T-helper 2 cell (primary cell): ENCODE measurements at places on chromosomes 4 and X.
A peak's percentile ranks its signal among the peaks of the same experiment; 100 is the strongest.

GRCh38 chr4:4386736-4387392 is at the start of gene NSG1:
NSG1 (plus strand) TSS chr4:4387102; CDS start chr4:4387630, 528 bp downstream.
- DNase-seq, result peak; percentile 6

GRCh38 chrX:49278081-49278480 is 8.5 kb downstream of the PPP1R3F start:
- no peak for DNase-seq

- DNase-seq, result no peak
These were observed 34.0 kb downstream of the STARD8 start for GRCh38 chrX:68681443-68681941.

- no peak for DNase-seq
These were observed 997.3 kb downstream of the ARAP2 start for GRCh38 chr4:35247047-35247446.

GRCh38 chrX:120824021-120824420 is 51.6 kb downstream of the CT47B1 start:
- no peak for DNase-seq

DNA sequence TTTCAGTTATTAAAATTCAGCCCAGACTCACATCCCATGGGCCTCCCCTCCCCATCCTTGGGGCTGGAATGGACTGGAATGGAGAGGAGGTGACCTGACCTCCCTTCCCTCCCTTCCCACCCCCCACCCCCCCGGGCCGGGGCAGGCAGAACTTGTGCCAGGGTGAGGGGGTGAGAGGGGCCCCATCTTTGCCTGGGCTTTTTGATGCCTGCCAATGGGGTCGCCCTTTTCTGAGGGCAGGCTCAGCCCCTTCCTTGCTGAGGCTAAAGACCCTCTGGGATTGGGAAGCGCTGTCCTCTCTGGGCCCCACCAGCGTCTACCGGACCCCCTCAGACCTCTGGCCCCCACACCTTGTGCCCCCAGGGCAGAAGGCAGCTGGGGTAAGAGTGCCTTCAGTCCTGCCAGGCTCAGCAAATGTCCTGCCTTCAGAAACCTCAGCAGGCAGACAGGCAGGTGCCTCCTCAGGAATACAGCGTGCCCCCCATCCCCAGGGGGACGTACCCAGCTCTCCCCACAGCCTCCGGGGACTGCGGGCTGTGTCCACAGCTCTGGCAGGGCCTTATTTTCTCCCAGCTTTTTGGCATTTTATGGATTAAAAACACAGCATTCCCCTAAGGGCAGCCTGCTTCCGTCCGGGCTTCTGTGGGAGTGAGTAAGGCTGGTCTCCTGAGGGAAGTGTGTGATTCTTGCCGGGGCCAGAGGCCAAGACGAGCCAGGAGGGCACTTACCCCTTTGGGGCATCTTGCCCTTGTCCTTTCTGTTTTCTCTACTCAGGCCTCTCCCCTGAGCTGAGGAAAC is 12.6 kb upstream of the CCNQ start:
- DNase-seq, result no peak

GRCh38 chr4:2412534-2412884 is 5.9 kb downstream of the ZFYVE28 start:
- no peak for DNase-seq

DNA sequence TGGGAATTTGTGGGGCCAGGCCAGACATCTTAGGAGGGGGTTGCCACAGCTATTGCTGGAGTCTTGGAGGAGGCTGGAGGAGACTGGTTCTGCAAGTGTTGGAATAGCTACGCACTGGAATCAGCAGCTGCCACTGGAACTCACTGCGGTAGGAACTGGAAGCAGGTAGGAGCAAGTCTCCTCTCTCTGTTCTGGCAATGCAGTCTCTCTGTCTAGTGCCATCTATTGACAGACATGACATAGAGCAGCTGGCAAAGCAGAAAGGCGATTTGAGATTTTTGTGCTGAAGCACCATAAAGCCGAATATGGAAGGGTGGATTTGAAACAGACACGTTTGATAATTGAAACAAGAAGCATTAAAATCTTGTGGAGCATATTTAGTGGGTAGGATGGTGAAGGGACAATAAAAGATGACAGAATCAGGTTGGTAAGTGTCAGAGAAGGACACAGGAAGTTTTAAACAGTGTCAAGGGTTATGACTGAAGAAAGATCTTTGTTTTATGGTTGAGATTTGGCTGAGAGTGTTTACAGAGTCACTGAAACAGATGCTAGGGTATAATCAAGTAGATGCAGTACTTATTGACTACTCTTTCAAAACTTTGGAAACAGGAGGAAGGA is 23.5 kb upstream of the SYNPO2 start:
- DNase-seq, result no peak

GRCh38 chrX:14476205-14476604 is 53.1 kb upstream of the GLRA2 start:
- DNase-seq, result no peak

- no peak for DNase-seq
These were observed 1166.8 kb downstream of the ADGRL3 start for GRCh38 chr4:62366939-62367338.

DNA sequence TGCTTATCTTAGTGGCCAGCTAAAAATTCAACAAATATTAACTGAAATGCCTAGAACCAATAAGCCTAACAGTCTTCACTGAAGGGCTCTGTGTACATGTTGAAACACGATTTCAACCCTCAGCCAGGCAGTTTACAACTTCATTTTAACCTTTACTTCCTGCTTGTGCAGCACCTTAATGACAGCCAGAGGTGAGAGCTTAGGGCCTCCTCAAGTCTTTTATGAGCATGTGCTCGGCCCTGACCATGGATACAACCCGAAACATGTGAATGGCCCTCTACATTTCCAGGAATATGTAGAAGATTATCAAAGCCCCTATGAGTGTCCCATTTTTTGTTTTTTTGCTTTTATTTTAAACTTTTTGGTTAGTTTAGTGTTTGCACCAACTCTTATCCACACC is 88.3 kb downstream of the MSN start:
- no peak for DNase-seq

GRCh38 chrX:77446029-77446585 is 1.1 kb upstream of the FGF16 start:
- DNase-seq, result no peak

DNA sequence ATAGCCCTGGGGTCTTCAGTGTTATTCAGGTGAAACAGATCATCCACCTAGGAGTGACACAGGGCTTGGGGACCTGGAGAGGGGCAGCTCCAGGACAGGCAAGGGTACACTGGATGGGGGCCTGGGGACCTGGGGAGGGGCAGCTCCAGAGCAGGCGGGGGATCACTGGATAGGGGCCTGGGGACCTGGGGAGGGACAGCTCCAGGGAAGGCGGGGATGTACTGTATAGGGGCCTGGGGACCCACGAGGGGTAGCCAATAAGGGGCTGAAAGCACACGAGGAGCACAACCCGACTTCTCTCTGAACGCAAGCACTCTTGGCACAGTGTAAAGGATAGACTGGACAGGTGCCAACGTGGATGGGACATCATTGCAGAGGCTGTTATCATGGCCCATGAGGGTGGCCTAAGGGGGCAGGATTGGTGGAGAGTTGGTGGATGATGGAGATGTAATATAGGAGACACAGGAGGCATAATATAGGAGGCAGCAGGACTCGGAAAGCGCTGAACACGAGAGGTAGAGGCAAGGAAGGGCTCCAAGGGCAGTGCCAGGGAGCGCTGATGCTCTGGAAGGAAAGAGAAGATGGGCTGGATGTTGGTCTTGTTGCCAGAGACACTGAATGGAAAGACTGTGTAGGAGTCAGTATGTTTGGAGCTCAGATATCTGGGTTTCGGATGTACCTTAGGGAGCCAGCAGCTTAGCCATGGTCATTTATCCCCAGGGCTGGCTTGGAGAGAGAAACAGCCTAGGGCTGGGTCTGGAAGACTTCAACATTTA is 37.9 kb upstream of the FGFBP2 start:
- DNase-seq, result no peak

- peak; percentile 10 for DNase-seq
These were observed 15.5 kb upstream of the CYLC1 start for GRCh38 chrX:83845397-83845796.

DNA sequence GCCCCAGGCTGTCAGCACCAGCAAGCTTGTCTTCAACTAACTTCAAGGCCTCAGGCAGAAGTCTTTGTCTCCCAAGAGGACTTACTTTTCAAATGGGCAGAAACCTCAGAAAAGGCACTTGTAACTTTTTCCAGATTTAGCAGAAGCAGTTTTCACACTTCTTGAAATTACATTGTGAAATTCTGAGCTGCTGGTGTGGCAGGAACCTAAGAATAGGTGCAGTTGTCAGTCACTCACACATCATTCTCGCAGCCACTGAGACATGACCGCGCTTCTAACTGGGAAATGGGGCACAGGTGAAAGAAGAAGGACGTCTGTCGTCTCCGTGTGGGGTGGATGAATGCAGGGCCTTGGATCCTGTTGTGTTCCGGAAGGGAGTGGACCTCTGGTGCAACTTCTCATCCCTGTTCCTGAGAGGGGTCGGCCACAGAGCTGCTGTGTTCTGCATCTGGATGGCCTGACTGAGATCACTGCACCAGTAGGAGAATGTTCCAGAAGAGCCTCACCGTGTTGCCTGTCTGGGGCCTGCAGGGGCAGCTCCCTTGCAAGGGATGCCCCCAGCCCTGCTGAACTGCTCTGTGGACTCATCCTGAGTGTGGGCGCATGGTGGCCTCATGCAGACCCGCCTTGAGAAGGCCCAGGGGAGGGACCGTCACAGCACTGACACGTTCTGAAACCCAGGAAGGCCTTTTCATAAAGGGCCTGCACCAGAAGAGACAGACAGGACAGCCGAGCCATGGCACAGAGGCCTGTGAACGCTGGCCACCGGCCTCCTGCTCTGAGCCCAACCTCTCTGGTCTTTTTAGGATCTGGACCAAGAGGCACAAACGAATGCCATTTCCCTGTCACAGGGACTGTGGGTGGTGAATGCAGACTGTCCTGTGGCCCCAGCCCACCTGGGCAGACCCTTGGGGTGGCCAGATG is 18.7 kb downstream of the NAT8L start:
- DNase-seq, result no peak

DNA sequence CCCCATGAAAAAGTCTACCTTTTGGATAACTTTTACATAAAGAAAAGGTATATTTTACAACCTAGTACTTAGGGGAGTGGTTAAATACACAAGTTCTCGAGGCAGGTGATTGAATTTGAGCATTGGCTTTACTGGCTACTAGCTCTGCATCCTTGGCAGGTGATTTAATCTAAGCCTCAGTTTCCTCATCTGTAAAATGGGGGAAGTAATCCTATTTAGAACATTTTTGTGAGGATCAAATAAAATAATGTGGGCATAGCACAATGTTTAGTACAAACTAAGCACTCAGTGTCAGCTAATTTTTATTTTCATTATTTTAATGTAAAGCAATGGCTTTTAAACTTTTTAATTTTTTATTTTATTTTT is 102.9 kb downstream of the CEP135 start:
- no peak for DNase-seq

DNA sequence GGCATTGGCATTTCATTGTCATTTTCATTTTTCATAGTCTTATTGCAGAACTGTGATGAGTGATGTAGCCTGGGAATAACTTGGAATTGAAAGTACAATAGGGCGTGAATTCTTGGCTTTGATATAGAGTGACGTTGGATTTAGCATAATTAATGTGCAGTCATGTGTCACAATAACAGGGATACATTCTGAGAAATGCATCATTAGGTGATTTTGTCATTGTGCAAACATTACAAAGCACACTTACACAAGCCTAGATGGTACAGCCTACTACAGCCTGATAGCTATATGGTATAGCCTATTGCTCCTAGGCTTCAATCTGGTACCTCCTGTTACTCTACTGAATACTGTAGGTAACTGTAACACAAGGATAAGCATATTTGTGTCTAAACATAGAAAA is 300.8 kb downstream of the DTHD1 start:
- no peak for DNase-seq

DNA sequence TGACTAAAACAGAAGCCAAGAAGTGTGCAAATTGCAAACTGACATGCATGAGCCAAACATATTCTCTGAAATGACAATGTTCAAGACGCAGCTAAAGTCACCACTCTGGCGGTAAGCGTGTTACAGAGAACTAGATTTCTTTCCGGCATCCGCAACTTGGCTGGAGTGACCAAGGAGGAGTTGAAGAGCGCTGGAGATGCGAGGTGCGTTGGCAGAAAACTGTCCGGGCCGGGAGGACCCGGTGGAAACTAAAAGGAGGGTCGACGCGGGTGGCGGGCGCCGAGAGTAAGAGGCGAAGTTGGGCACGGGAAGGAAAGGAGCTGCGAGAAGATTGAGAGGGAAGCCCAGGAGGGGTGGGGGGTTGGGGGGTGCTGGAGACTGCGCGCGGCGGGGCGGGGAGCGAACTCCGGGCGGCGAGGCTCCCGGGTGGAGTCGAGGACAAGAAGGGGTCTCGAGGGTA is 807 bp downstream of the SEL1L3 start:
- no peak for DNase-seq

GRCh38 chrX:14590693-14591424 is 61.5 kb downstream of the GLRA2 start:
- no peak for DNase-seq
